Psoas muscle (tissue), 8 donors: ENCODE measurements at places on chromosomes 5 and 9. TPM values are rescaled to one million over a fixed set of nuclear protein-coding genes. Genes with fewer than 3 reads are reported as not detected.

GRCh38 chr5:102411-103043 lies 10.6 kb downstream of the PLEKHG4B start:
- no peak for DNase-seq

DNA sequence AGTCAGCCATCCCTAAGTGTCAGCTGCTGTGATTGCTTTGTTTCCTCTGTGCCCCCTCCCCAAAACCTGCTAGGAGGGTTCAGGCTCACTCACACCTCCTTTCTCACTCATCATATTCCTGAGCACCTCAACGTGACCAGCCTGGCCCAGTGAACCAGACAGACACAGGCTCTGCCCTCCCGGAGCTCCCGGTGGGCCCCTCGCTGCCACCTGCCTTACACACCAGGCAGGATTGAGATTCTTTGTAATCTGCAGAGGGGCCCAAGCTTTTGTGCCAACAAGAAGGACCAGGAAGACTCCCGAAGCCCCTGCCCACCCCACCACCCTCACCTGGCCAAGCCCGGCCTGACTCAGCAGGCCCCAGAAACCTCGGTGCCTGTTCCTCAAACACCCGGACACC lies 87.8 kb downstream of the NTNG2 start:
- DNase-seq: no peak

ELL2 gene
- polyA plus RNA-seq: 39.6 TPM

- peak; percentile 45 for DNase-seq
Observed at GRCh38 chr5:112995764-112996618, 19.4 kb downstream of the DCP2 start.

GABRG2 gene
- not detected for polyA plus RNA-seq

- DNase-seq: peak; percentile 82
Observed at GRCh38 chr9:128102861-128103588, 24.5 kb downstream of the PTGES2 start.

DNA sequence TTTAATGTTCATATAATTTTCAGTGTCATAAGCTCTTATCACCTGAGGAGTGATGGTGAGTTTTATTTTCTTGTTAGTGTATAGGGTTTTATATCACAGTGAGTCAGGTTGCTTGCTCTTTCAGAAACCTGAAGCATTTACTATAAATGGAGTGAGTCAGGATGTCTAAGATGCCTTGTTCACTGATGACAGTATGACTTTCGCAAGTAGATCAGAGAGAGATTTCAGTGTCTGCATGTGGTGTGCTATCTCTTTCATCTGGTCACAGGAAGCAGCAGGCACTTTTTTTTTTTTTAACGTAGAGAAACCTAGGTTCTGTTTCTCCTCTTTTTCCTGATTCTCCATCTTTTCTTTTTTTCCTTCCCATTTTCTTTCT lies 237.1 kb downstream of the DMRTA1 start:
- no peak for DNase-seq

SLC45A2 gene
- polyA plus RNA-seq: 0.08 TPM

DNA sequence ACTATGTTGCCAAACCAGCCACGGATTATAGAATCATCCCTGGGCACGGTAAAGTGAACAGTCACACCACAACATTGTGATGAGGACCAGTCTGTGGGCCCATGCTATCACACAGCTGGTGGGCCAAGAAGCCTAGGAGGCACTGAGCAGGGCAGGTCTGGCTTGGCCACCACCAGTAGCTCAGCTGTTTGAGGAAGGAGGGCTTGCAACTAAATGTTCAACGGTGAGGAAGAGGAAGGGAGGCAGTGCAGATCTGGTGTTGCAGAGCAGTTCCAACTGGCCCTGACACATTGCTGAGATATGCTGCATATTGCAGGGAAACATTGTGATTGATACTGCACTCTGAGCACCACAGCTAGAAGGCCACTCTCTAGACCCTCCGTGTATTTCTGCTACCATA lies 77.9 kb upstream of the ATG10 start:
- DNase-seq: no peak

- DNase-seq: no peak
Observed at GRCh38 chr9:127662617-127663016, 44.2 kb upstream of the CFAP157 start.
